ENCODE measurements at places on chromosomes 7 and 10. TPM values are rescaled to one million over a fixed set of nuclear protein-coding genes. Genes with fewer than 3 reads are reported as not detected.

GRCh38 chr7:69947998-69948397, 349.7 kb downstream of the AUTS2 start:
- DNase-seq, result no peak

GRCh38 chr10:5466451-5467206, 32.7 kb downstream of the CALML5 start:
- no peak for DNase-seq

The CCL24 gene
- total RNA-seq, result not detected

- DNase-seq, result no peak
Observed at GRCh38 chr10:35103882-35104281, 13.7 kb upstream of the CUL2 start.

The OR13A1 gene
- total RNA-seq, result not detected

The TRIM74 gene
- 2.1 TPM for total RNA-seq

GRCh38 chr10:30383356-30383755, 34.3 kb upstream of the MTPAP start:
- no peak for DNase-seq

The PHYHIPL gene
- not detected for total RNA-seq

The CLRN3 gene
- not detected for total RNA-seq

GRCh38 chr7:98872328-98872924, 2.6 kb upstream of the TMEM130 start:
- peak; percentile 80 for DNase-seq

- DNase-seq, result no peak
Observed at GRCh38 chr10:52541006-52541473, 227.0 kb downstream of the DKK1 start.

- DNase-seq, result no peak
Observed at GRCh38 chr7:133458688-133459087, 205.8 kb downstream of the EXOC4 start.

The HMX2 gene
- not detected for total RNA-seq

- no peak for DNase-seq
Observed at GRCh38 chr10:128714644-128715415, 588.6 kb upstream of the MKI67 start.

DNA sequence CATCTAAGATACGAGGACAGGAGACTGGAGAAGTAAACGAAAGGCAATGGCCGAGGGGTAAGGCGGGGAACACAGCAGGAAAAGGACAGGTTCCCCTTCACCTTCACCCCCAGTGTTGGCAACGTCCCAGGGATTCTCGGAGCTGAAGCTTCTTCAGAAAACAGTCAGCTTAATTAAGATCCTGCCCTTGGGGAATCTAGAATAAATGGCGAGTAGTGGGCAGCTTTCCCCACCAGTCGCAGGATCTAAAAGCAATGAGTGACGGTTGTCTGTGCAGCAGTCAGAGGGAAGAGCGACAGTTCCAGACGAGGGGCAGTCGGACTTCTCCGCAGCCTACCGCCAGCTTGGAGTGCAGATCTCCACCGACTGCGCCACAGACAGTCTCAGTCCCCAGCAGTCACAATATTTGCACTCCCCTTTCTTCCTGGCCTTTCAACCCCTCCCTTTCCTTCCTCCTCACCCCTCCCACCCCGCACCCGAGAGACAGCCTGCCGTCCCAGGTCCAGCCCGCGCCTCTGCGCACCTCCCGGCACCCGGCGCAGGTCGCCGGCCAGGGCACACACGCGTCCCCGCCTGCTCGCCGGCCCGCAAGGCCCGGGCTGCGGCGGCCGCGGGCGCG, 10.9 kb upstream of the SP8 start:
- no peak for DNase-seq

DNA sequence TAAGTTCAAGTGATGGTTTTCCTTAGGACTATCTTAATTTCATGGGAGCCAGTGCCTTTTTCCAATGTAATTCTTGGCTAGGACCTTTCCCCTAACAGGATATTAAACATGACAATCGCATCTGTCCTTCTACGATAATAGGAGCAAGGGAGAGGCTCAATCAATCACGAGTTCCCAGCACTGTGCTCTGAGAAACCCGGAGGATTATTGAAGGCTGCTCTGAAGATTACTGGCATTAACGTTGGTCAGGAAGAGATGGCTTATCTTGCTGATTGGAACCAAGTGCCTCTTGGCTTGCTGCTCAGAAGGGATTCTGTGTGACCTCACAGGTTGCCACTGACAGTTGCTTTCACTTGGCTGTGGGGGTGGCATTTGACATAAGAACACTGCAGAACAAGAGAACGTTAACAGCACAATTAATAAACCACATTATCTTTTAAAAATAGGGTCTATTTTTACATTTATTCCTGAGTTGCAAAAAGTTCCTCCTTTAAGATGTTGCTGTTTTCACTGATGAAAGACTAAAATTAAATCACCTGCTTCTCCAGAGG, 252.1 kb upstream of the TAC1 start:
- DNase-seq, result no peak

DNA sequence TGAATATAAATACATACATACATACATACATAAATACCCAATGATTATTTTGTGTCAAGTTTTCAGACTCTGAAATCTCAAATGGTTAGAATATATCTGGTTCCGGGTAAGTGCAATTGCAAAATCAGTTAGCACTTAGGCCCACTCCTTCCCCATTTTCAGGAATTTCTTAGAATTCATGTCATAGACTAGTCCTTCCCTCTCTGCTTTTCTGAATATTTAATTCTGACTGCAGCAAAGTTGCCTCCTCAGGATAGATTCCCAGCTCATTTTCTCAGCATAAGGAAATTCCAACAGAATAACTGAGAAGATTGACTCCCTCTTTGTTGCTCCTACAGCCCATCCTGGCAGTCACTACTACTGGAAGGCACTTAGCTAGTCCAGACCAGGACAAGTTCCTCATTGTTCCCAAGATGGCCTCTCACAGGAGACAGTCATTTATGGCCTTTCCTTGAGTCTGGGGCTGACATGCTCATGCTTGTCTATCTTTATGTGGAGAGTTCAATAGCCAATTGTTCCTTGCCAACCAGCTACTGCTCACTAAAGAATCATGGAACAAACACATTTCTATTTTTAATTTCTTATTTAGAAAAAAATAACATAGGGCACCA, 142.9 kb upstream of the ITGB1 start:
- DNase-seq, result no peak

The TRDMT1 gene
- total RNA-seq, result 3.9 TPM

GRCh38 chr7:94297397-94297838, 97.3 kb upstream of the COL1A2 start:
- no peak for DNase-seq

- no peak for DNase-seq
Observed at GRCh38 chr7:56537952-56538351, 421.7 kb upstream of the NUPR2 start.

GRCh38 chr10:58360412-58361004, 24.7 kb upstream of the TFAM start:
- DNase-seq, result no peak

The DNAJB12 gene
- 32.5 TPM for total RNA-seq

DNA sequence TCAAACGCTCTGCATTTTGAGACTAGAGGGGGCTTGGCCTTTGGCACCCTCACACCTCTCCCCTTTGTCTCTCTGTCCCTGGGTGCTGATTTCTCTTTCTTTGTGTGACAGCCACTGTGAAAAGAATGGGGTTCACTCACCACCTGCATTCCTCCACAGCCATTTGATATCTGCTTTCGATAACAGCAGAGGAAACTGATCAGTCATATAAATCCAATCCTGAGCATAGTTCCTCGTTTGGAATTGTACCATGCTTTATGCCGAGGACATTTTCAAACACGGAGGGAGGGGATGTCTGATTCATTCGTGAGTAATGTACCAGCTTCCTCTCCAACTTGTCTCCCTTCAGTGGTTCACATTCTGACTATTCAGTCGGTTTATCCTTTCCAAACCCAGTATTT, 15.8 kb downstream of the MET start:
- no peak for DNase-seq

DNA sequence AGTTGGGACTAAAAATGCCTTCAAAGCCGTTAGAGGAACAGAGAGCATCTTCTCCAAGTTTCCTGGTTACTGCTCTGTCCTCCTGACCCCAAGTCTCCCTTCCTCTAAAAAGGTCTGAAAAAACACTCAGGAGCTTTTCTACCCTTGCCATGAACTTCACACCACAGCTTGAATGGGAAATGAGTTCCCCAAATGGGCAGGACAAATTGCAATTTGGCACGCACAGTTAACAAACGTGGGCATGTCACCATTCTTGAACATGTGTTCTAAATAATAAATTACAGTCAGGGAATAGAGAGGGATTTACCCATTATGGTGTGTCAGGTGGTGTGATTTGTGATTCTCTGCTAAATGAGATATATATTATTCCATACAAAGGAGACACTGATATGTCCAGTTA, 91.2 kb upstream of the WNT16 start:
- no peak for DNase-seq

DNA sequence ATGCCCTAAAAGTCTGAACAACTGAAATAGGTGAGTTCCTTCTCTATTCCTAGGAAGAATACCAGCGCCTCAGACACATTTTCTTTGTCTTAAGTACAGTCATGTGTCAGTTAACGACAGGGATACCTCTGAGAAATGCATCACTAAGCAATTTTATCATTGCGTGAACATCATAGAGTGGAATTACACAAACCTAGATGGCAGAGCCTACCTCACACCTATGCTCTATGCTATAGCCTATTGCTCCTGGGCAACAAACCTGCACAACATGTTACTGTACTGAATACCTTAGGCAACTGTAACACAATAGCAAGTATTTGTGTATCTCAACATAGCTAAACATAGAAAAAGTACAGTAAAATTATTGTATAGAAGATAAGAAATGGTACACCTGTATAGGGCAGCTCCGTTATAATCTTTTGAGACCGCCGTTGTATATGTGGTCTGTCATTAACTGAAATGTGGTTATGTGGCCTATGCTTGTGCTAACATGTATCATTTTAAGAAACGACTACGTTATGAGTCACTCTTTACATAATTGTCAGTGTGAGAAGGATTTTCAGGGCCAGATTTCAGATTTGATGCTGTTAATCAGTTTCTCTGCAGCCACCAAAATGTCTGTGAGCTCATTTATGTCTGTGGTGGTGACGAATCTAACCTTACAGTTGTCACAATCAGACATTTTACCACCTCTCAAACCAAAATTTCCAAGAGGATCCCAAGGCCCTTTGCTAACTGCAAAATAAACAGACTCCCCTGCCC, 66.1 kb upstream of the STK17A start:
- DNase-seq, result no peak

The HOXA5 gene
- total RNA-seq, result not detected

DNA sequence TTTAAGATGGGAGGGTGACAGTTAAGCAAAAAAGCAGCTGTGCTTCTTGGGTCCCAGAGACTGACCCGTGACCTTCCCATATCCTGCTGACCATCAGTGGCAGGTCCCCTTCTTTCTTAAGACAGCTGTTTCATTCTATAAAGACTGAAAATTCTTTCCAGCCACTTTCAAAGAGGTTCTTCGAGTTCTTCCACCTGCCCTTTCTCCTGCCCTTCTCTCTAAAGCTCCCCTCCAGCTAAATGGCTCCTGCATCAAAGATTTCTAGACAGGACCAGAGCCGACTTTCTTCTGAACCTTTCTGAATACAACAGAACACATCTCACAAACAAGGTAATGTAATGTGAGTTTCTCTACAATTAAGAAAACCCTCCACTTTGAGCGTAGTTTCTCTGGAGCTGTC, 180.8 kb downstream of the SFMBT2 start:
- no peak for DNase-seq

- DNase-seq, result no peak
Observed at GRCh38 chr7:145732521-145732920, 384.1 kb upstream of the CNTNAP2 start.

- DNase-seq, result no peak
Observed at GRCh38 chr10:26087666-26088065, 128.9 kb upstream of the GAD2 start.

The HHEX gene
- total RNA-seq, result 0.19 TPM

DNA sequence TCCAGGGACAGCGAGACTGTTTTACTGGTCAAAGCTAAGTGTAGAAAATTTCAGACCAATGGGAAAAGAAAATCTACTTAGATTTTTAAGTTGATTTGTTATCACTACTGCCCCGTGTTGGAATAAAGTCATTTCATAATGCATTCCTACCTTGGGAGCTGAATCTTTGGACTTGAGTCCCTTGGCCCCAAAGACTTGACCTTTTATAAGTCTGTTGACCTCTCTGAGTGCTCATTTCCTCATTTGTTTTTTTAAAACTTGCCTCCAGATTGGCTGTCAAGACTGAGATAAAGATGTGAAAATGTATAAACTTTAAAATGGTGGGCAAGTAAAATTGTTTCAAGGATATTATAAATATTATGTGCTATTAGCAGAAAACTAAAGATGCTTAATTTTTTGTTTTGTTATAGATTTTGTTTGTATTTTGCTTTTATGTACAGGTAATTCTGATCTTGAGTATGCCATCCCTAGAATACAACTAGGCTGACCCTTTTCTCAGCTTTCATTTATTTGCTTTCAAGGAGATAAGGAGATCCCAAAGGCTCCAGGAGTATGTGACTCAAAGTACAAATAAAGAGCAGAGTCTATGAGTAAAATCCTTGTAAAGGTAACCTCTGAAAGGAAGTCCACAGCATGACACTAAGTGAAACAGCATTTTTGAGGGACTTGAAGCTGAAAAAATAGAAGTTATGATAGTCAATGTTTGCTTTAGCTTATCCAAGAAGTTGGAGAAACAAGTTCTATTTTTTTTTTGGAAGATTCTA, 54.6 kb downstream of the TMEM26 start:
- DNase-seq, result no peak

- DNase-seq, result no peak
Observed at GRCh38 chr7:20053334-20054104, 163.7 kb downstream of the MACC1 start.

- DNase-seq, result peak; percentile 94
Observed at GRCh38 chr7:22082886-22083703, 137.4 kb upstream of the CDCA7L start.

DNA sequence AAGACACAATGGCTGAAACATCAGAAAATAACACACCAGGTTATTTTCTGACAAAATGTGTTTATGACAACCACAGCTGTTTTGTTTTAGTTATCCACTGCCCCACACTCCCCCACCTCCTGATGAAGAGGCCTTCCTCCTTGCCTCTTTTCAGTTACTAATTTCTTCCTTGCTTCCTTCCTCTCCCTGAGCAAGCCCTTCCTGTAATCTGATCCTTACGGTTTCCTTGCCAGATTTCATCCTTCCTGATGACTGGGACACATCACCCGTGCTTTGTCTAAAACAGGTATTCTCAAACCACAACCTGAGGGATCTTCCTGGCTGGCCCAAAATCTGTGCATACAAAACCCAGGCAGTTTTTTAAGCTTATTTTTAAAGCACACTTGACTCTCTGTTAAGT, 39.4 kb downstream of the CHST15 start:
- DNase-seq, result no peak

- no peak for DNase-seq
Observed at GRCh38 chr7:81308643-81309322, 389.9 kb upstream of the SEMA3C start.

GRCh38 chr7:150966002-150966401, 12.1 kb downstream of the KCNH2 start:
- no peak for DNase-seq

The CLEC2L gene
- not detected for total RNA-seq

- no peak for DNase-seq
Observed at GRCh38 chr7:28793381-28794085, 164.6 kb downstream of the TRIL start.

GRCh38 chr10:19654576-19654975, 161.7 kb upstream of the PLXDC2 start:
- DNase-seq, result no peak
